Activated naive CD4-positive, alpha-beta T cell treated with anti-CD3 and anti-CD28 coated beads for 36 hours (primary cell): ENCODE measurements at places on chromosomes 16 and 17.

GRCh38 chr16:4805231-4805630, 2.8 kb upstream of the ROGDI start:
- no peak for DNase-seq

DNA sequence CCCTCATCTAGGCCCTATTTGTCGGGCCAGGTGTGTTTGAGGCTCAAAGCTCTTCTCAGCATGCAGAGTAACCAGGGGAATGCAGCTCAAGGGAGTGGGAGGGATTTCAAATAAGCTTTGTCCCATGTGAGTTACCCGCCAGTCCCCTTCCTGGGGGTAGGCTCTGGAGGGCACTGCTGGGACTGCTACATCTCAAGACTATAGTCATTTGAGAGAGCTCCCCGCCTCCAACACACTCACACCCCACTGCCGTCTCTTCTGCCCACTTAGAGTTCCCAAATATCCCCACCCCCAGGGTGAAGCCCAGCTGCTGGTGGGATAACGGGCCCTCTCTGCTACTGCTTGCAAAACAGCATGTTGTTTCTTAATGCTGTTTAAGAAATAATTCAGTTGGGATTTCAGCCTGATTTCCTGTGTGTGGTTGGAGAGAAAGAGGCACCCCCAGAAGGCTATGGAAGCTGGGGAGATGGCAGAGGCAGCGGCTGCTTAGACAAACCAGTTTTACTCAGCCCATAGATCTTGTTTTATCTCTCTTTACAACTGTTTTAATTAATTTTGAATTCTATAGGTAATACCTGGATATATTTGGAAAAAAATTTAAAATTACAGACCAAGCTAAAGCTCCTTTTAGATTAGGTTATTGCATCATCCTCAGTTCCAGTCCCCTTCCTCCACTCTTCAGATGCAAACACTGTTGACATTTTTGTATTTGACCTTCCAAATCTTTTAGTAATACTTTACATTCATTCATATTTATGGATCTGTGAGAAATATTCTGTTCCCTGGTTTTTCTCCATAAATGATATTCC, 4.1 kb upstream of the MPO start:
- DNase-seq, result no peak

DNA sequence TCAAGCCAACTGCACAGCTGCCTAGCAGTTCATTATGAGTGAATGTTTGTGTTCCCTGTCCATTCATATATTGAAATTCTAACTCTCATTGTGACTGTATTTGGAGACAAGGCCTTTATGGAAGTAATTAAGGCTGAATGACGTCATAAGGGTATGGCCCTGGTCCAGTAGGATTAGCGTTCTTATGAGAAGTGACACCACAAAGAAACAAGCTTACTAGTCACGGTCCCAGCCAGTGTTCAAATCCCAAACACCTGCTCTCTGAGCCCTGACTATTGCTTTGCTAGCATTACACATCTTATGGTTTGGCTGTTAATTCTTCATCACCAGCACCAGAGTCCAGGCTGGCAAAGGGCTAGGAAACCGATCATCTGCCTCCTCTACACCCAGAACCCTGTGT, 2.2 kb downstream of the ZNF668 start:
- DNase-seq, result peak; percentile 12

- DNase-seq, result no peak
These were observed 15.9 kb upstream of the RPRML start for GRCh38 chr17:46994993-46995392.

GRCh38 chr17:76793775-76794174, 55.9 kb downstream of the MFSD11 start:
- peak; percentile 26 for DNase-seq

- peak; percentile 82 for DNase-seq
These were observed 9.3 kb downstream of the GJD3 start for GRCh38 chr17:40355123-40355803.

GRCh38 chr17:45374501-45374900, 57.7 kb upstream of the MAP3K14 start:
- DNase-seq, result no peak
